ENCODE measurements at places on chromosomes 16 and 17. TPM values are rescaled to one million over a fixed set of nuclear protein-coding genes. Genes with fewer than 3 reads are reported as not detected.

DNA sequence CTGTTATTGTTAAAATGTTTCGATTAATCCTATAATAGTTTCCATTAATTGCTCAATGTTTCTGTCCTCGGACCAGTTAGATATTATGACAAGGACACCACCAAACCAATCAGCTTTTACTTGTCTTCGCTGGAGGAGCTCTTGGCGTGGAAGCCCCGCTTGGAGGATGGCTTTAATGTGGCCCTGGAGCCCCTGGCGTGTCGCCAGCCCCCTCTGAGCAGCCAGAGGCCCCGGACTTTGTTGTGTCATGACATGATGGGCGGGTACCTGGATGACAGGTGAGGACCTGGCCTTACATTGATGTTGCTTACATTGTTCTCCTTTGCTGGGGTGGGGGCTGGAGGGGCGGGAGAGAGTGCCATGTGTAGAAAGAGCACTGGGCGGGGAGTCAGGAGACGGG lies 3.0 kb downstream of the ENGASE start:
- H3K36me3 ChIP-seq: no peaks in the 10 kb centered on the region
- no peak for DNase-seq
- H3K27me3 ChIP-seq: no peaks in the 10 kb centered on the region

- H3K4me1 ChIP-seq: peaks cover 7% of the 10 kb centered on the region
- no peak overlapping the region for H3K27ac ChIP-seq
- no peaks in the 10 kb centered on the region for H3K27me3 ChIP-seq
- no peak for DNase-seq
- no peak overlapping the region for H3K4me3 ChIP-seq
These were observed 4.1 kb upstream of the STX4 start for GRCh38 chr16:31029272-31029671.

- H3K4me3 ChIP-seq: no peak overlapping the region
- DNase-seq: no peak
- H3K36me3 ChIP-seq: 0 out of 2 replicates have a peak, but pooled peaks cover 8% of the 10 kb centered on the region
- peak overlapping the region; percentile 82 for H3K27ac ChIP-seq
- H3K27me3 ChIP-seq: no peaks in the 10 kb centered on the region
These were observed 70.7 kb downstream of the CMIP start for GRCh38 chr16:81515281-81515680.

DNA sequence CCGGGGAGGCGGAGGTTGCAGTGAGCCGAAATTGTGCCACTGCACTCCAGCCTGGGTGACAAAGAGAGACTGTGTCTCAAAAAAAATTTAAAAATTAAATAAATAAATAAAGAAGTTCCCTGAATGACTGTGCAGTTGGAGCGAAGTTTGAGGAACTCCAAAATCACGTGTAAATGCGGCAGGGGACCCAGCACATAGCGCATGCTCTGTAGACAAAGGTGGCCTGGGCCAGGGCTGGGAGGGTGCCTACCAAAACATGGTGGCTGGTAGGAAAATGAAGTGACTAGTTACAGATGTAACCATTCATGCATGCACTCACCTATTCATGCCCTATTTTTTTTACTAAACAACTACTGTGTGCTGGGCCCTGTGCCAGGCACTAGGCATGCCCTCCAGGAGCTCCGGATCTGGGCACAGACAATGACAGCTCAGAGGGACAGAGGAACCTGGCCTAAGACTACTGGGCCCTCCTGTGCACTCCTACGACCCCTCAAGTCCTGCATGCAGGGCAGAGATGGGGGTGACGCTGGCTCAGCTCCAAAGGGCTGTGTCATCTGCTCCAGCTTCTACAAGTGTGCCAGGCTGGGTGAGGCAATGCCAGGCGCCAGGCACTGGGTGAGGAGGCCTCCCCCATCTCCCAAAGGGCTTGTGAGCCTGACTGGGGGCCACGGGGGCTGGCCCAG lies 65.3 kb downstream of the RMI2 start:
- no peaks in the 10 kb centered on the region for H3K36me3 ChIP-seq
- no peaks in the 10 kb centered on the region for H3K27me3 ChIP-seq
- H3K4me1 ChIP-seq: no peaks in the 10 kb centered on the region
- H3K4me3 ChIP-seq: no peak overlapping the region
- no peak for DNase-seq

DNA sequence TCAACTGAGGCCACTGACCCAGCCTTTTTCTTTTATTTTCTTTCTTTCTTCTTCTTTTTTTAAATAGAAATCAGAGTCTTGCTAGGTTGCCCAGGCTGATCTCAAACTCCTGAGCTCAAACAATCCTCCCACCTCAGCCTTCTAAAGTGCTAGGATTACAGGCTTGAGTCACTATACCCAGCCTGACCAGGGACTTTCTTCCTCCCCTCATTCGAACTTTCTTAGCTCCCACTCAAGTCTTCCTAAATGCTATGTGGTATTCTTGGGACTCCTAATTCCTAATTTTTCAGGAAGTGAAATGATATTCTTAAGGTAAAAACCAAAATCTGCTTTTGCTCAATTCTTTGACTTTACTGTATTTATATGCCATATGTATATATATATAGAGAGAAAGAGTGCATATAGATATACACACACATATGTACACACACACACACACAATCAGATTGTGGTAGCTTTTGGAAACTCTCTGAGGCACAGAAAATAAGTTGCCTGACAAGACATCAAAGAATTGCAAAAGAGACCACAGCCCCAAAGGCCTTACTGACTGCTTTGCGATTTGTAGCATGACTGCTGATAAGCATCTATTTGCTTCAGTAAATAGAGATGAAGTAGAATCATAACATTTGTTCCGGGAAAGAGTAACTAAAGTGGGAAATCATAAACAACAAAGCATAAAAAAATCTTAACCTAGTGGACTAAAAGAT lies 9.5 kb upstream of the AMZ2 start:
- H3K36me3 ChIP-seq: no peaks in the 10 kb centered on the region
- no peak for DNase-seq
- peaks cover 14% of the 10 kb centered on the region for H3K4me1 ChIP-seq
- H3K4me3 ChIP-seq: no peak overlapping the region
- no peaks in the 10 kb centered on the region for H3K27me3 ChIP-seq

- peaks cover 11% of the 10 kb centered on the region for H3K4me1 ChIP-seq
- H3K27ac ChIP-seq: no peak overlapping the region
- 0 out of 2 replicates have a peak, but pooled peaks cover 6% of the 10 kb centered on the region for H3K27me3 ChIP-seq
- DNase-seq: no peak
- H3K4me3 ChIP-seq: no peak overlapping the region
These were observed 54.8 kb downstream of the RAP1GAP2 start for GRCh38 chr17:2850991-2851390.

- DNase-seq: peak; percentile 50
- H3K27ac ChIP-seq: no peak within 1 kb of the TSS
- peaks cover 11% of the 10 kb centered on the region for H3K4me1 ChIP-seq
These were observed at the start of gene MEOX1 for GRCh38 chr17:43661699-43662412. TSS of gene MEOX1 (minus strand) at chr17:43661922. CDS start at chr17:43661534, 388 bp downstream.

The ENPP7 gene
- total RNA-seq: not detected

GRCh38 chr16:61544165-61544564 lies 492.1 kb downstream of the CDH8 start:
- H3K27me3 ChIP-seq: no peaks in the 10 kb centered on the region
- H3K4me1 ChIP-seq: no peaks in the 10 kb centered on the region
- no peak overlapping the region for H3K27ac ChIP-seq

GRCh38 chr17:77394540-77395295 lies 253.9 kb downstream of the SEC14L1 start:
- H3K27ac ChIP-seq: no peak overlapping the region
- H3K4me1 ChIP-seq: no peaks in the 10 kb centered on the region
- DNase-seq: peak; percentile 67
- no peak overlapping the region for H3K4me3 ChIP-seq
- H3K36me3 ChIP-seq: no peaks in the 10 kb centered on the region

The ANKFN1 gene
- not detected for total RNA-seq

DNA sequence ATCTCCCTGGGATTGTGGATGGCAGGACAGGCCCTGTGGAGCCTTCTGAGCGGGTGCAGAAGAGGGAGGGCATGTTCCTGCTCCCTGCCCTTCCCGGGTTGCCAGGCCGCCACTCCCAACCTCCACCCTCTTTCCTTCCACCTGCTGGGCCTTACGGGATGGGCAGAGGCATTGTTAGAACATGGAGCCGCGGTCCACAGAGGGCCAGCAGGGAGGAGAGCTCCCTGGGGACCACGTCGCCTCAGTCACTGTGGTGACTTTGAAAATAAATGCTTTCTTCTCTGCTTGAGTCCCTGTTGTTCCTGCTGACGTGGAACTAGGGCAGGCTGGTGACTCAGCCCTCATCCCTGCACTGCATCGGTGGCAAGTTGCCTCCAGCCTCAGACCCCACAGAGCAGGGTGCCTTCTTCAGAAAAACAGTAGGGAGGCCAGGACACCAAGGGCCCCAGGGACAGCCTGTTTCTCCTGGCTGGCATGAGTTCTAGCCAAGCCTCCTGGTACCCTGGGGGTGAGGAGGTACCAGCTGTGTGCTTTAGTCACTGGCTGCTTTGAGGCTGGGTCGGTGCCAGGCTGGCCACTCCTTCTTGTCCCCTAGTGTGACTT lies 224.9 kb downstream of the SEC14L1 start:
- no peak overlapping the region for H3K4me3 ChIP-seq
- peaks cover 7% of the 10 kb centered on the region for H3K4me1 ChIP-seq
- H3K27ac ChIP-seq: peak overlapping the region; percentile 37

DNA sequence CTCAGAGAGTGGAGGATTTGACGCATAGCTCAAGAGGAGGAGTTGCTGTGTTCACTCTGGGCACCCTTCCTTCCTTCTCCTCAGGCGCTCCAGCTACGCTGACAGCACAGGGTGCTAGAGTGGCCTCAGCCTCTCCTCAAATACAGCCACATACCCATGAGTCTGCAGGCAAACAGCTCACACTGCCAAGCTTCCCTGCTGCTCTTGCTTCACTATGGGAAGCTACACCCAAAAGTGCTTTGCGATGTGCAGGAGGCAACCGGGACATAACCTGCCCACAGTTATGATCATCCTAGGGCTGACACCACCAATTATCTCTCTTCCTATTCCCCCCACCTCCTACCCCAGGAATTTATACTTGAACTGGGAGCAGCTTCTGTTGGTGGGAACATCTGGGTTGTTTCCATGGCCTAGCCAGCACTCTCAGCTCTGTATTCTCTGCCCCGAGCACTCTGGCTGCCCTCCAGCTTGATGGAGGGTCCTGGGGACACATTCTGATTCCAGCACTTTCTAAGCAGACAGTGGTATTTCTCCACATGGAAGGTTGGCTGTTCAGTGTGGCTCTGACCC lies 40.3 kb upstream of the SREBF1 start:
- no peak for DNase-seq
- peaks cover 15% of the 10 kb centered on the region for H3K4me1 ChIP-seq
- no peak overlapping the region for H3K4me3 ChIP-seq
- H3K27ac ChIP-seq: no peak overlapping the region
- no peaks in the 10 kb centered on the region for H3K36me3 ChIP-seq
- no peaks in the 10 kb centered on the region for H3K27me3 ChIP-seq

DNA sequence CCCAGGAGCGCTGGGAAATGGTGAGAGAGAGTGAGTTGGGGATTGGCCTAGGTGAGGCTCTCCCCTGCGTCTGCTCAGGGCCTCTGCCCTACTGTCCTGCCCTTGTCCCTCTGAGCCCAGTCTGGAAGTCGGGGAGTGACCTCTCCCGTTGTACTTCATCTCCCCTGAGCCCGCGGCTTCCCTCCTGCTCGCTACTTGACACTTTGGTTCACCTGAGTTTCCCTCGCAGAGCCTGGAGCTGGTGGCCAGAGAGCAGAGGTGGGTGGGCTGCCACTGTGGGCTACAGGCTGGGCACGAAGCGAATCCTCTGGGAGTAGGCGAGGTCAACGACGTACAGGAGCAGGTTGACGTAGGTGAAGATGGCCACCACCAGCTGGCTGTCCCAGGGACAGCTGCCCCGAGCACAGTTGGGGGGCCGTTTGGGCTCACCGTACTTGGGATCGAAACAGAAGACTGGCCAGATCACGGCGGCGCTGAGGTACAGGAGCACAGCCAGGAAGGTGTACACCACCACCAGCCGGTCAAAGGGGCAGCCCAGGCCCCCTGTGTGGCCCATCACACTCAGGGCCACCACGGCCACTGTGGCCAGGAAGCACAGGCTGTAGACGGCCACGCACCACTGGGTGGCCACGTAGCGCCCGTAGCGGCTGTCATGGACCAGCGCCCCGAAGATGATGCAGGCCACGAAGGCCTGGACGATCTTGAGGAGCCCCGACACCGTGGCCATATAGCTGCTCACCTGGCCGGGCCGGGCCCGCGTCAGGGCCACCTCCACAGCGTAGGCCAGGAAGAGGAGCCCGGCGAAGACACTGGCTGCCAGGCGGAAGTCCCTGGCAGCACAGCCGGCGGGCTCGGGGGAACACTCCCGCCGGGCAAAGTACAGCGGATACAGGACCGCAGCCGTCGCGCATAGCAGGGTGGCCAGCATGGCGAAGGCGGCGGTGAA lies 3.7 kb upstream of the PYCR1 start:
- no peak overlapping the region for H3K27ac ChIP-seq
- H3K4me1 ChIP-seq: no peaks in the 10 kb centered on the region
- DNase-seq: no peak
- H3K4me3 ChIP-seq: no peak overlapping the region
- H3K36me3 ChIP-seq: no peaks in the 10 kb centered on the region

GRCh38 chr17:75540923-75541503 lies 15.5 kb downstream of the LLGL2 start:
- no peak for DNase-seq
- H3K4me3 ChIP-seq: no peak overlapping the region
- no peaks in the 10 kb centered on the region for H3K27me3 ChIP-seq
- H3K36me3 ChIP-seq: no peaks in the 10 kb centered on the region
- no peak overlapping the region for H3K27ac ChIP-seq

DNA sequence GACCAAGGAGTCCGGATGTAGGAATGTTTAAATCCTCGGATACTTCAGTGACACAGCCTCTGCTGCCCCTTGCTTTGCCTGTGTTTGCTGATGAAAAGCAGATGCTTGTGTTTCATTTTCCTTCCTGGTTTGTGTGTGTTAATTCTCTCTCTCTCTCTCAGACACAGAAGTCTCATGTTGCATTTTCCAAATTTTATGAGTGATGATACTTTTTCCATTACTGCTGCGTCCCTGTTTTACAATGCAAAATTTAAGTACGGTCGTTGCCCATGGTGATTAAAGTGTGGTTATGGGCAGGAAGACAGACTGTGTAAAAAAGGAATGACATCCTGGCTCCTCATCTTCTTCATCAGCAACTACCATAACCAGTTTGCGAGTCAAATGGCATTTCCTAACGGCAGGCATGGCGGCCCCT lies 5.7 kb downstream of the RMI2 start:
- H3K36me3 ChIP-seq: no peaks in the 10 kb centered on the region
- no peaks in the 10 kb centered on the region for H3K27me3 ChIP-seq
- peaks cover 26% of the 10 kb centered on the region for H3K4me1 ChIP-seq
- no peak overlapping the region for H3K27ac ChIP-seq
- H3K4me3 ChIP-seq: no peak overlapping the region
- DNase-seq: no peak

The CD300E gene
- total RNA-seq: not detected

The CDH11 gene
- not detected for total RNA-seq

The SPSB3 gene
- 58.2 TPM for total RNA-seq

The PDK2 gene
- 58.7 TPM for total RNA-seq

GRCh38 chr17:79074649-79075445 lies at the start of gene ENGASE:
TSS of gene ENGASE (plus strand) at chr17:79074824. CDS start at chr17:79074945, 121 bp downstream.
- no peaks in the 10 kb centered on the region for H3K27me3 ChIP-seq
- peak within 1 kb of the TSS; percentile 69 for H3K4me3 ChIP-seq
- H3K4me1 ChIP-seq: peaks cover 17% of the 10 kb centered on the region

Data from PC-9 (cell line).